ENCODE measurements at places on chromosomes 1 and 21.
A peak's percentile ranks its signal among the peaks of the same experiment; 100 is the strongest.

- DNase-seq = no peak
Observed at GRCh38 chr1:64826991-64827390, 82.1 kb downstream of the RAVER2 start.

DNA sequence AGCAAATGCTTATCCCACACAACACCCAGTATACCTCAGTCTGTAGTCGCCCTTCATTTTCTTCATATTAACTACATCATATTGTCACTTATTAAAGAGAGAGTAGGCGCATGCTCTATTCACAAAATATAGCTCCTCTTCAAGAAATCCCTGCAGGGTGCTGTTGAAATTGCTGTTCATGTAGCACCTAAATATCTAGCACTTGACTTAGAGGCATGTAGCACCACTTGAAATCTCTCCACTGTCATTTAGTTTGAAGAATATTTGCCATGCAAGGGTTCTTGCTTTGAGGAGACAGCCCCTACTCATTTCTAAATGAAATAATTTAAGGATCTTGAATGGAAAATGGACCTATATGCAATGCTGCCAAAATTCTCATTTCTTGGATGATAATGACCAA is 20.9 kb upstream of the LRRC8B start:
- no peak for DNase-seq

- DNase-seq = no peak
Observed at GRCh38 chr1:10299151-10299550, 88.8 kb downstream of the KIF1B start.

GRCh38 chr1:244675167-244675566 is 22.2 kb downstream of the DESI2 start:
- no peak for DNase-seq

DNA sequence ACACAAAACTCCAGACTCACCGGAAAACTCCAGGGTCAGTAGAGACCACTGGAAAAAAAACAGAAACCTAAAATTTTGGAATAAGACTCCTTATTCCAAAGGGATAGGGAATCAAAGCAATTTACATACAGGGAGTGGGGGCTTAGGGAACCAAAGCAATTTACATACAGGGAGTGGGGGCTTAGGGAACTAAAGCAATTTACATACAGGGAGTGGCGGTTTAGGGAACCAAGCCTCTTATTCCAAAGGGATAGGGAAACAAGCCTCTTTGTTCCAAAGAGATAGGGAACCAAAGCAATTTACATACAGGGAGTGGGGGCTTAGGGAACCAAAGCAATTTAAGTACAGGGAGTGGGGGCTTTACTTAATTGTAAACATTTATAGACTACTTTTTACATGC is 28.4 kb upstream of the TTLL7 start:
- peak; percentile 81 for DNase-seq

GRCh38 chr1:30746212-30747032 is 11.2 kb downstream of the LAPTM5 start:
- no peak for DNase-seq

- DNase-seq = no peak
Observed at GRCh38 chr1:49728377-49728776, 295.4 kb downstream of the AGBL4 start.

Measured in NCI-H526 (cell line).